ENCODE measurements at places on chromosomes 11 and 22.
A peak's percentile ranks its signal among the peaks of the same experiment; 100 is the strongest.

GRCh38 chr22:39960791-39961746, 872 bp downstream of the TMA7B start:
- peak; percentile 80 for DNase-seq

DNA sequence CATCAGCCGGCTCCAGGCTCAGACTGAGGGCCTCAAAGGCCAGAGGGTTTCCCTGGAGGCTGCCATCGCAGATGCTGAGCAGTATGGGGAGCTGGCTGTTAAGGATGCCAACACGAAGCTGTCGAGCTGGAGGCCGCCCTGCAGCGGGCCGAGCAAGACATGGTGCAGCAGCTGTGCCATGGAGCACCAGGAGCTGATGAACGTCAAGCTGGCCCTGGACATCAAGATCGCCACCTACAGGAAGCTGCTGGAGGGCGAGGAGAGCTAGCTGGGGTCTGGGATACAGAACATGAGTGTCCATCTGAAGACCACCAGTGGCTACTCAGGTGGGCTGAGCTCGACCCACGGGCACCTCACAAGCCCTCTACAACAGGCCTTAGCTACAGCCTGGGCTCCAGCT, 4.0 kb upstream of the SCUBE2 start:
- DNase-seq, result no peak

GRCh38 chr22:25368271-25368670, 148.8 kb downstream of the CRYBB2 start:
- DNase-seq, result no peak

GRCh38 chr11:86617502-86617901, 54.9 kb downstream of the ME3 start:
- DNase-seq, result no peak

DNA sequence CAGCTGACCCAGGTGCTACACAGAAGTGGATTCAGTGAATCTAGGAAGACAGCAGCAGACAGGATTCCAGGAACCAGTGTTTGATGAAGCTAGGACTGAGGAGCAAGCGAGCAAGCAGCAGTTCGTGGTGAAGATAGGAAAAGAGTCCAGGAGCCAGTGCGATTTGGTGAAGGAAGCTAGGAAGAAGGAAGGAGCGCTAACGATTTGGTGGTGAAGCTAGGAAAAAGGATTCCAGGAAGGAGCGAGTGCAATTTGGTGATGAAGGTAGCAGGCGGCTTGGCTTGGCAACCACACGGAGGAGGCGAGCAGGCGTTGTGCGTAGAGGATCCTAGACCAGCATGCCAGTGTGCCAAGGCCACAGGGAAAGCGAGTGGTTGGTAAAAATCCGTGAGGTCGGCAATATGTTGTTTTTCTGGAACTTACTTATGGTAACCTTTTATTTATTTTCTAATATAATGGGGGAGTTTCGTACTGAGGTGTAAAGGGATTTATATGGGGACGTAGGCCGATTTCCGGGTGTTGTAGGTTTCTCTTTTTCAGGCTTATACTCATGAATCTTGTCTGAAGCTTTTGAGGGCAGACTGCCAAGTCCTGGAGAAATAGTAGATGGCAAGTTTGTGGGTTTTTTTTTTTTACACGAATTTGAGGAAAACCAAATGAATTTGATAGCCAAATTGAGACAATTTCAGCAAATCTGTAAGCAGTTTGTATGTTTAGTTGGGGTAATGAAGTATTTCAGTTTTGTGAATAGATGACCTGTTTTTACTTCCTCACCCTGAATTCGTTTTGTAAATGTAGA, 1.7 kb downstream of the MALAT1 start:
- peak; percentile 49 for DNase-seq

DNA sequence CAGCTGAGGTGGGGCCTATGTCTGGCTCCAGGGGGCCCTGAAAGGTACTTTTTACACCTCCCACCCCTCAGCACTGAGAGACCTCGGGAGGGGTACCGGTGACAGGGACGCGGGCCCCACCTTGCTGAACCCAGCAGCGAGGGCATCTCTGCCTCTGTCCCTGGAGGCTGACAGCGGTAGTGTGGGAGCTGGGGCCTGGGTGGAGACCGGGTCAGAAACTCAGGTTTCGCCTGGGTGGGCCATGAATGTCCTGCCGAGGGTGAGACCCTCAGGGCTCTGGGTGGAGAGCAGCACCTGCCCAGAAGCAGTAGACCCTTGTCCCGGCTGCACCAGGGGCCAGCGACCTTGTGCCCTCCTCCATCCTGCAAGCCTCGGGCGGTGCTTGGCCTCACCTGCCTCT, 22.2 kb downstream of the PTDSS2 start:
- DNase-seq, result no peak

- no peak for DNase-seq
Observed at GRCh38 chr22:35978889-35979288, 49.7 kb downstream of the RBFOX2 start.

DNA sequence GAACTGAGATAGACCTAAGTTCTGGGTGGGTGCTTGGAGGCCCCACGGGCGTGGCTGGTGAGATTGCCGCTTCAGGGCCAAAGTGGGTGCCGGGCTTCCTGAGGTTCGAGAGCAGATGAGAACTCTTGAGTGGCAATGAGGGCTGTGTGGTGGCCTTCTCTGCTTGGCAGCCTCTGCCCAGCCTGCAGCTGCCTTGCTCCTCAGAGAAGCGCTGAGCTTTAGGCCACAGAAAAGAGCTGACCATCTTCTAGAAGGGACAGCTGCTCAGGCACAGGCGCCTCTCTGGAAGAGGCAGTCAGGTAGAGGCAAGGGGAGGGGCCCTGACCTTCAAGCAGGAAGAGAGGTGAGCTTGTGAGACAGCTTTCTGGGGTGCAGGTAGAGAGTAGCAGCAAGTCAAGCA, 72.8 kb downstream of the MED15 start:
- no peak for DNase-seq

DNA sequence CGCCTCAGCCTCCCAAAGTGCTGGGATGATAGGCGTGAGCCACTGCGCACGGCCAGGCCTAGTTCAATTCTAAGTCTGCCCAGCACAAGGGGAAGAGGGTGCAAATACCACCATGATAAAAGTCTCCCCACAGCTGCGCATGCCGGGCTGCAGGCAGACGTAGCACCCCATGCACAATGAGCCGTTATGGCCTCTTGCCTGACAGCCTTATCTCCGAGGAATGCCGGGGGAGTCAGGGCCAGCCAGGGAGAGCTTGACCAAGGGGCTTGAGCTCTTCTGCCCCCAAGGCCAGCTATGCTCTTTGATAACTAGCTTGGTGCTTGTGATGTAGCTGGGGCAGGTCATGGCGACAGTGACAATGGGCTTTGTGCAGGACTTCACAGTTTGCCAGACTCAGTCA, 13.7 kb upstream of the SCUBE1 start:
- DNase-seq, result no peak

GRCh38 chr22:42717197-42717928, 3.3 kb downstream of the A4GALT start:
- DNase-seq, result no peak

DNA sequence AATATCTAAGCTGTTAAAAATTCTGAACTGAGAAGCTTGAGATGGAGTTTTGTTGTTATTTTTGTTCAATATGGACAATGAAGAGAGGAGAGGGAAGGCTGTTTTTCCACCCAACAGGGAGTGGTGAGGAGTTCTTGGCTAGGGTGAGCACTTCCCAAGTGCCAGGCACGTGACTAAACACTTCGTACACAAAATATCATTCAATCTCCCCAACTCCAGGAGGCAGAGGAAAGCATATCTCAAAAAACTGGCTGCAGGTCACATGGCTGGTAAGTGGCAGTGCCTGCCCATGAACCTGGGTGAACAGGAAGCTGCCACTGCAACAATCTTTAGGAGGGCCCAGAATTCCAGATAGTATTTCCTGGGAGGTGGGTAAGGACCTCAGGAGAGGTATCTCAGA, 11.6 kb downstream of the ELF5 start:
- DNase-seq, result no peak

- DNase-seq, result no peak
Observed at GRCh38 chr22:40258017-40258416, 80.3 kb downstream of the TNRC6B start.

- DNase-seq, result no peak
Observed at GRCh38 chr11:38819981-38820380, 2221.9 kb upstream of the RAG2 start.

DNA sequence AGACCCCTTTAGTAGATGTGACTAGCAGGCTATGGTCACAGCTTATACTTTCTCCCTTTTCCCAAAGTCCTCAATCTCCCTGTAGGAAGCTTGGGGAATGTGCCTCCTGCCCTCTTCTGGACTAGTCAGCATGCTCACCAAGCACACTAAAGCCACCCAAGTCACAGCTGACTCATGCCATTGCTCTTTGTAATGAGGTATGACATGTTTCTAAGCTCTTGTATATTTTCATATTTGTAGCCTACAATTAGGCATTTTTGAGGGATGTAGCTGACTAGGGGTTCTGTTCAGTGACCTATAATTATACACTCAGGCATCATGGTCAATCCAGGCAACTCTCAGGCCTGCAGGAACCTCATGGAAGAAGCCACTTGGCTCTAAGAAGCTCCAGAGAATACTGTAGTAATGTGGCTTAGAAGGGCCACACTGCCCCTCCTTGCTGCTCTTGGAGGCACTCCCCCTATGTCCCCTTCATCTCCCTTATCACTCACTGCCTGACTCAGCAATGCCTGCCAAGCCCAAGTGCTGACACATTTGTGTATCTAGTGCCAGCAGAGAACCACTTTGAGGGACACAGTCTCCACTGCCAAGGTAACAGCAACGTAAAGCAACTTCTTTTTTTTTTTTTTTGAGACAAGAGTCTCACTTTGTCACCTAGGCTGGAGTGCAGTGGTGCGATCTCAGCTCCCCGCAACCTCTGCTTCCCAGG, 86.2 kb downstream of the RPL27A start:
- DNase-seq, result no peak

GRCh38 chr22:22422629-22423112, 85.9 kb downstream of the ZNF280B start:
- peak; percentile 87 for DNase-seq

DNA sequence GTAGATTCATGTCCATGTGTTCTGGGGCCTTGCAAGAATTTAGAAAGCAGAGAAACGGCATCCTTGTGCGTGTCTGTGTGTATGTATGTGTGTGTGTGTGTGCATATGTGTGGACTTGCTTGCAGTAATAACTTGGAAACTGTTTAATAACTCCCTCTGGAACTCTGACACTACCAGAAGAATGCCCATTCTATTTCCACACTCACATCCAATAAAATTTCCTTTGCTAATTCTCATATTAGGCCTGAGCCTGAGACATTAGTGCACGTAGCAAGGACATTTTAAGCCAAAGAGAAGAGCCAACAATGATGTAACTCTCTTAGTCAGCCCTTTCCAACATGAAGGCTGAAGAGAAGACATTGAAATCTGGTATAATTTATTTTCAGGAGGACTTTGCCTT, 3.2 kb downstream of the OR4D6 start:
- DNase-seq, result no peak

GRCh38 chr11:109984634-109985289, 108.4 kb upstream of the ZC3H12C start:
- DNase-seq, result no peak

DNA sequence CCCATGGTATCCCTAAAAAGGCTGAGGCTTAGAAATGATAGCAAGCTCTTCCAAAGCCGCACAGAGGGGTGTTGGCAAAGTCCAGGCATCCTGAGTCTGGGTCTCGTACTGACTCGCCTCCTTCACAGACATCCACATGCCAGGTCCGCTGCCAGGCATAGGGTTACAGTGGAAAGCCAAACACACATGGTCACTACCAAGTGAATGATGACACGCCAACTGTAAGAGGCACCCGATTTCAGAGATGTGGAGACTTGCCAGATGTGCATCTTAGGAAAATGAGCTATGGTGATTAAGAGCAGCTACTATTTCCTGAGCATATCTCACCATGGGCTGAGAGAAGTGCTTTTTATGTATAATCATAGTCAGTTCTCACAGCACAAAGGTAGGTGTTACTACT, 314.9 kb downstream of the MIAT start:
- no peak for DNase-seq

DNA sequence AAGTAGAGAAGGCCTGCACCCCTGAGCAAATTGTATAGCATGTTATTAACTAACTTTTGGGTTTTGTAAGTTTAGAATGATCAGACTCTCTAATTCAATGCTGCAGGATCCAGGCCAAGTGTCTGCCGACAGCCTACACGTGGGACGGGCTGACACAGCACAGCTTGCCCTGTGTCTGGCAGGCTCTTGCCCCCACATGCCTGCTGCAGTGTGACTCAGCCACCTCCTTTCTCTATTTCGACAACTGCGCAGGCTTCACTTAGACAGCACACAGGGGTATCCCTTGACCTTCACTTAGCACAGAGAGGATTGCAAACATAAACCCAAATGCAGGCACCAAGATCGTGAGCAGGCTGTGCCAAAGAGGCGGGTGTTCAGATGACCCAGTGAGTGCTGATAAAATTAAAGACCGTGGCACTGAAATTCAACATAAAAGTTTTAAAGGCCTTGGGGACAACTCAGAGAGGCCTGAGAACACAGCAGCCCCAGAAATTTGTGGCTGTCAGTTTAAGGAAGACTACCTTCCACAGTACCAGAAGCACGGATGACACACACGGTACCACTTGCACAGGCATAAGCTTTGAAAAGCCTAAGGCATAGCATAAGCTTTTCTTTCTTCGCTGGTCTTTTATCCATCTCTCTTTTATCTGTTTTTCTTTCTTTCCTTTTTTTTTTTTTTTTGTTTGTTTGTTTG, 37.8 kb downstream of the SCN3B start:
- DNase-seq, result no peak

DNA sequence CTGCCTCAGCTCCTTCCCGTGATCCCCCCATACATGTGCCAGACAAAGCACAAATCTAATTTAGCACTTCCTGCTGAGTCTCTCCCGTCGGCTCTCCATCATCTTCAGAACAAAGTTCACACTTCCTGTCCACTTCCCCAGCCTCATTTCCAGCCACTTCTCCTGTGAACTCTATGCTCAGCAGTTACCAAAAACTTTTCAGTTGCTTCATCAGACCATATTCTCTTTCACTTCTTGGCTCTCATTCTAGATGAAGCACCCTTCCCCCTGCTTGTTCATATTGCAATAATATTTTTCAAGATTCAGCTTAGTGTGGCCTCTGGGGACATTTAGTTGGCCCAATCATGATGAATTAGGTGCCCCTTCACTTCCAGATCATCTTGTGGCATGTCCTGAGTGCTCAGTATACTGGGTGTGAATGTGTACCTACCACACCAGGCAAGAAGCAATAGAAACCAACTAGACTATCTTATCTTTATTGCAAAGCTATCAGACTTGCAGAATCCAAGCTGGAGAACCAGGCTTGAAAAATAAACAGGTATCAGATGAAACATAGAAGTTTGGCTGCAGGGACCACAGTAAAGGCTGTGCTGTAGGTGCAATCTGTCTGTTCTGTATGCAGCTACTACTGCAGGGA, 115.8 kb downstream of the NXPE2 start:
- no peak for DNase-seq

GRCh38 chr11:85619499-85619898, 7.6 kb downstream of the DLG2 start:
- no peak for DNase-seq

DNA sequence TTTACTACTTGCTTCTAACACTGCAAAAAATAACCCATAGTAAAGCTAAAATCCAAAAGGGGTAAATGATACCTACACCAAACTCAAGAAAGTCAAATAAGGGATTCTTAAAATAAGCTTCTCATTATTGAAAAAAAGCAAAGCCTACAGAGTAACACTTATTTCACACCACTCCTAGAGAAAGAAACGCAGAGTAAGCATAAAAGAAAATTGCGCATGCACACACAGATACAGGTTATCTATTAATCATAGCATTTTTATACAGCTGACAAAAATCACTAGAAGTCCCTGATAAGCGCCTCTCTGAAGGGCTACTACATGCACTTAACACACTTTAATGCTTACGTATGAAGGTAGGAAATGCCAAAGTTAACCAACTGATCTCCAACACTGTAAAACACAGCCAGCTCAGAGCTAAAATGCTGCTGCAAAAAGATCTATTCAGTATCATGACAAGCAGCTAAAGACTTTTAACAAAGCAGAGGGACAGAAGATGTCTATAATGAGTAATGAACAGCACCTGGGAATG, 14.0 kb downstream of the RBFOX2 start:
- no peak for DNase-seq
